Tibial nerve (tissue), 4 donors: ENCODE measurements at places on chromosomes 16 and 17. TPM values are rescaled to one million over a fixed set of nuclear protein-coding genes. Genes with fewer than 3 reads are reported as not detected.

- H3K27ac ChIP-seq = no peak overlapping the region
- no peaks in the 10 kb centered on the region for H3K36me3 ChIP-seq
- H3K4me3 ChIP-seq = no peak overlapping the region
- H3K27me3 ChIP-seq = no peaks in the 10 kb centered on the region
- no peak for DNase-seq
- peaks cover 4% of the 10 kb centered on the region for H3K4me1 ChIP-seq
Measured at GRCh38 chr16:85524365-85524629, 88.8 kb upstream of the GSE1 start.

- H3K4me3 ChIP-seq = peak overlapping the region; percentile 23
- DNase-seq = no peak
- peak overlapping the region; percentile 64 for H3K27ac ChIP-seq
Measured at GRCh38 chr17:47821031-47821423, 567 bp downstream of the OSBPL7 start.

GRCh38 chr17:73437826-73438225 lies 126.0 kb upstream of the CDC42EP4 start:
- DNase-seq = no peak
- H3K36me3 ChIP-seq = peaks cover 32% of the 10 kb centered on the region
- no peak overlapping the region for H3K27ac ChIP-seq
- H3K27me3 ChIP-seq = no peaks in the 10 kb centered on the region
- no peak overlapping the region for H3K4me3 ChIP-seq
- H3K4me1 ChIP-seq = no peaks in the 10 kb centered on the region

The BCL6B gene
- total RNA-seq = 3.9 TPM

GRCh38 chr17:8382880-8383142 lies 182 bp downstream of the RPL26 start:
- no peaks in the 10 kb centered on the region for H3K4me1 ChIP-seq
- no peak for DNase-seq
- H3K27ac ChIP-seq = peak overlapping the region; percentile 83
- H3K36me3 ChIP-seq = peaks cover 38% of the 10 kb centered on the region
- H3K27me3 ChIP-seq = no peaks in the 10 kb centered on the region

GRCh38 chr16:35713762-35714650 lies 2254.6 kb downstream of the TP53TG3F start:
- no peak overlapping the region for H3K27ac ChIP-seq
- H3K27me3 ChIP-seq = no peaks in the 10 kb centered on the region
- no peak for DNase-seq

- H3K4me1 ChIP-seq = peaks cover 8% of the 10 kb centered on the region
- H3K27ac ChIP-seq = peak overlapping the region; percentile 88
- no peaks in the 10 kb centered on the region for H3K36me3 ChIP-seq
- no peak for DNase-seq
Measured at GRCh38 chr17:79777120-79777893, 641 bp upstream of the CBX2 start.

DNA sequence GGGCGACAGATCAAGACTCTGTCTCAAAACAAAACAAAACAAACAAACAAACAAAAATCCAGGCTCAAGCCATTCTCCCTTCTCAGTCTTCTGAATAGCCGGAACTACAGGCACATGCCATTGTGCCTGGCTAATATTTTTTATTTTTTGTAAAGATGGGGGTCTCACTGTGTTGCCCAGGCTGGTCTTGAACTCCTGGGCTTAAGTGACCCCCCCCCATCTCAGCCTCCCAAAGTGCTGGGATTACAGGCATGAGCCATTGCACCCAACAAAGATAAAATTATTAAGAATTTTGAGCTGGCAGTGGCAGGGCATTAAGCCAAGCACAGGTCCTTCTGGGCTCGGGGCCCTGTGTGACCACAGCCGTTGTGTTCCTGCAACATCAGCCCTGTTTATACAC lies 69.9 kb upstream of the CBX4 start:
- no peaks in the 10 kb centered on the region for H3K27me3 ChIP-seq
- no peak overlapping the region for H3K27ac ChIP-seq
- H3K4me3 ChIP-seq = no peak overlapping the region
- peaks cover 3% of the 10 kb centered on the region for H3K4me1 ChIP-seq
- no peak for DNase-seq
- H3K36me3 ChIP-seq = no peaks in the 10 kb centered on the region

The BAIAP2 gene
- total RNA-seq = 81.2 TPM

DNA sequence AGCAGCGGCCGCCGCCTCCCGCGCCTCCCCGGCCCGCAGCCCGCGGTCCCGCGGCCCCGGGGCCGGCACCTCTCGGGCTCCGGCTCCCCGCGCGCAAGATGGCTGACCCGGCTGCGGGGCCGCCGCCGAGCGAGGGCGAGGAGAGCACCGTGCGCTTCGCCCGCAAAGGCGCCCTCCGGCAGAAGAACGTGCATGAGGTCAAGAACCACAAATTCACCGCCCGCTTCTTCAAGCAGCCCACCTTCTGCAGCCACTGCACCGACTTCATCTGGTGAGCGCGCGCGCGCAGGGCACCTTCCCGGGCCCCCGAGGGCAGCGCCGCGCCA lies 258 bp downstream of the PRKCB start:
- H3K36me3 ChIP-seq = no peaks in the 10 kb centered on the region
- H3K4me3 ChIP-seq = peak overlapping the region; percentile 56
- H3K27me3 ChIP-seq = peaks cover 20% of the 10 kb centered on the region
- H3K27ac ChIP-seq = no peak overlapping the region
- no peaks in the 10 kb centered on the region for H3K4me1 ChIP-seq

The GPRC5B gene
- total RNA-seq = 94.4 TPM

GRCh38 chr17:14452856-14453255 lies 152.0 kb downstream of the HS3ST3B1 start:
- H3K36me3 ChIP-seq = no peaks in the 10 kb centered on the region
- DNase-seq = no peak
- H3K27me3 ChIP-seq = no peaks in the 10 kb centered on the region
- peaks cover 8% of the 10 kb centered on the region for H3K4me1 ChIP-seq
- H3K4me3 ChIP-seq = no peak overlapping the region

GRCh38 chr16:86899757-86900156 lies 321.4 kb downstream of the FOXL1 start:
- no peaks in the 10 kb centered on the region for H3K4me1 ChIP-seq
- H3K27ac ChIP-seq = no peak overlapping the region
- no peak overlapping the region for H3K4me3 ChIP-seq
- no peaks in the 10 kb centered on the region for H3K36me3 ChIP-seq
- peaks cover 9% of the 10 kb centered on the region for H3K27me3 ChIP-seq
- DNase-seq = no peak

DNA sequence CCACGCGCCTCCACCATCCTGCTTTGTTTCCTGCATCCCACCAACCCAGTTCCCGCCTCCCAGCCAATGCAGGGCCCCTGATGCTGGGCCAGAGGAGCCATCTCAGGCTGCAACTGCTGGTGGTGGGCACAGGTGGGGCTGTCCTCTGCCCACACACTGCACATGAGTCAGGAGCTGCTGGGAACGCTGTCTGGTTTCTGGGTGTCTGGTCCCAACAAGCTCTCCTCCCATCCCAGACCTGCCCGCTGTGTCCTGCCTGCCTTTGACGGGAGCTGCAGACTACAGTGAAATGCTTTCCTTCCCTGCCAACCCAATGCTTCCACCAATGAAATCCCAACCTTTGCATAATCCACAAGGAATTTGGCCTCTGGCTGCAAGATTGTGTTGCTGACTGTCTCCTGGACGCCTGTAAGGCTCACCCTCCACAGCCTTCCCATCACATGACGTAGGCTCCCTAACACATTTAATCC lies 98.9 kb downstream of the N4BP1 start:
- H3K27ac ChIP-seq = no peak overlapping the region
- no peaks in the 10 kb centered on the region for H3K27me3 ChIP-seq
- no peak overlapping the region for H3K4me3 ChIP-seq
- H3K4me1 ChIP-seq = no peaks in the 10 kb centered on the region

The ENPP7 gene
- total RNA-seq = not detected

The EMP2 gene
- total RNA-seq = 72.1 TPM

The ITGA2B gene
- total RNA-seq = 3.0 TPM

The SULT1A2 gene
- 11.8 TPM for total RNA-seq
